Activated CD4-positive, alpha-beta memory T cell treated with anti-CD3 and anti-CD28 coated beads for 36 hours (primary cell): ENCODE measurements at places on chromosomes 11 and 22. TPM values are rescaled to one million over a fixed set of nuclear protein-coding genes. Genes with fewer than 3 reads are reported as not detected.

Gene SPDYC
- total RNA-seq = not detected

Gene TBX10
- total RNA-seq = not detected

Gene SLC22A12
- total RNA-seq = not detected

Gene DDI1
- not detected for total RNA-seq

Gene SHANK3
- total RNA-seq = 0.05 TPM

Gene LIF
- total RNA-seq = 189 TPM
